ENCODE measurements at places on chromosomes 6 and 20.

DNA sequence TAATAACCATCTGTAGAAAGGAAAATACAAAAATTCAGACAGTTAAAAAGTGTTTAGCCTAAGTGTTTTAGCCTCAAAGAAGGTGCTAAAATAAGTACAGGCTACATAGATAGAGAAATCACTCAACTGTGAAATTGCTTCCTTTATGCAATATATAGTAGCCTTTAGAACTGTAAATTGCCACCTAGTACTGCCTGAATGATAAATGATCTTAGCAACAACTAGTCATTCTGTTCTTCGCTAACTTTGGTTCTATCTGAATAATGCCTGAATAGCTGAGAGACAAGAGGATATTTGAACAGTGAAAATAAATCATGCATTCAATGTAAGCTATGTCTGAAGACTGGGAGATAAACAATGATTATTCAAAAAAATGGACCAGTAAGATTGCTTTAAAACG is 603.3 kb upstream of the PTCHD4 start:
- no peak overlapping the region for H3K4me3 ChIP-seq
- no peak overlapping the region for H3K27ac ChIP-seq

DNA sequence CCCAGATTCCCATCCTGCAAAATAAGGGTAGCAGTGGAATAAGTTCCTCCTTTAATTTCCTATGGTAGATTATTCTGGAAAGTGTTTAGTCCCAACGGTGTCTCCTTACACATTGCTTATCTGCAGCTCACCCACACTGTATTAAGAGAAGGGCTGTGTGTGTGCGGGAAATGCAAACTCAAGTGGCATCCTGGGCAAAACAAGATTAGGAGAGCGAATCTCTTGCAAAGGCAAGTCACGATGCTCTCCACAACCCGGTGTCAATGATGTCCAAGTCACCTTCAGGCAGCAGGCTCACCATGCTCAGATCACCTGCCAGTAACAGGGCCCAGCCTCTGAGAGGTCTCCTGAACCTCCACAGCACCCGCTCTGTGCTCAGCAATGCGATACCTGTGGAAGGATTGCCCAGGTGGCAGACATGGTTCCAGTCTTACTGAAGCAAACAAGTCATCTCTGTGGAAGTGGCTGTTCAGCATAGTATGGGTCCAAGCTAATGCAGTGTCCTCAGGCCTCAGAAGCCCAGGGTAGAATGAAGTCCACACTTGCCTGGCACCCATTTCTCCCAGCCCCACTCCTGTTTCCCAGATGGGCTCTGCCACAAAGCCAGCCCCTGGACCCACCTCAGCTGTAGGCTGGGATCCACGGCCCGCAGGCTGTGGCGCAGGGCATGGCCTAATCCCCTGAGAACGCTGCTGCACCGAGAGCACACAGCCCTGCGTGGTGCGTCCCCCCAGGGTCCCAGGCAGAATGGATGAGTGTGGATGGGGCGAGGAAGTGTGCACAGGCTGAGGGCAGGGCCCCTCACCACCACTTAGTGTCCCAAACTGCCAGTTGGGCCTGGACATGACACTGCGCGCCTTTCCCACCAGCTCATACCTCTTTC is 101.2 kb downstream of the PXDC1 start:
- no peak for DNase-seq
- peak overlapping the region; percentile 54 for H3K27ac ChIP-seq
- H3K4me1 ChIP-seq: no peaks in the 10 kb centered on the region
- H3K4me3 ChIP-seq: no peak overlapping the region
- H3K27me3 ChIP-seq: no peaks in the 10 kb centered on the region

- peak; percentile 4 for DNase-seq
- no peak overlapping the region for H3K4me3 ChIP-seq
- no peaks in the 10 kb centered on the region for H3K36me3 ChIP-seq
Observed at GRCh38 chr20:41697861-41698559, 79.8 kb upstream of the CHD6 start.

GRCh38 chr20:37627060-37627766 is 66.6 kb upstream of the CTNNBL1 start:
- no peaks in the 10 kb centered on the region for H3K36me3 ChIP-seq
- no peak overlapping the region for H3K27ac ChIP-seq
- DNase-seq: no peak
- H3K4me3 ChIP-seq: no peak overlapping the region

- peaks cover 11% of the 10 kb centered on the region for H3K4me1 ChIP-seq
- H3K27ac ChIP-seq: no peak overlapping the region
- DNase-seq: no peak
- peaks cover 15% of the 10 kb centered on the region for H3K27me3 ChIP-seq
- no peaks in the 10 kb centered on the region for H3K36me3 ChIP-seq
Observed at GRCh38 chr6:36659271-36659670, 19.2 kb upstream of the CDKN1A start.

DNA sequence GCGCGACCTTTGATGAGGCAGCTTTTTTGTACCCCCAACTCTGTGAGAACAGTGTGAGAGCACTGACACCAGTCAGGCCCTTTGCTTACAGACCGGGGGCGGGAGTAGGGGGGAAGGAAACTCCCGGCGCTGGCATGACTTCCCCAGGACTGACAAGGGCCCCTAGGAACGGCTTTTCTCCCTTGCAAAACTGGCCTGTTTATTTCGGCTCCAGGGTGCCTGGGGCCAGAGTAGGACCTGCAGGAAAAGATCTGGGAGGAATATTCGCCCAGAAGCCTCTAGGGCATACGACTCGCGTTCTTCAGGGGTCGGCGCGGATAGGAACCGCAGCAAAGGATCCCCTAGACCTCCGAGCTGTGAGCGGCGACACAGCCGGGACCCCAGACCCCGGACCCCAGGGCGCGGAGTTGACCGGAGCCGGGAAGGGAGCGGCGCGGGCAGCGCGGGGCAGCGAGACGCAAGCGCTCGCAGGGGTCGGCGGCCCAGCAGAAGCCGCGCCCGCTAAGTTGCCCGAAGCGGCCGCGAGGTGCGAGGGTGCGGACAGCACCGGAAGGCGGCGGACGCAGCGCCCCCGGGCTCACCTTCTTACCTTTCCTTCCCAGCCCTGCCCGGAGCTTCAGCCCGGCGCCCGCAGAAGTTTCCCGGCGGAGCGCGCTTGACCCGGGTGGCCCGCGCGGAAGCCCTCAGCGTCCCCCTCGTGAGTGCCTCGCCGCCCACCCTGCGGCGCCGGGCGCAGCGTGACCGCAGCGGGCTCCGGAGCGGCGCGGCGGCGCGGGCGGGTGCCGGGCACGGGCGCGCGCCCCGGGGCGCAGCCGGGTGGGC is at the start of gene POPDC3:
POPDC3 (minus strand) TSS at position 771 of the 822 bp plus-strand sequence. CDS start 18,105 bp downstream, outside the sequence.
- H3K27ac ChIP-seq: no peak within 1 kb of the TSS
- H3K4me3 ChIP-seq: no peak within 1 kb of the TSS

DNA sequence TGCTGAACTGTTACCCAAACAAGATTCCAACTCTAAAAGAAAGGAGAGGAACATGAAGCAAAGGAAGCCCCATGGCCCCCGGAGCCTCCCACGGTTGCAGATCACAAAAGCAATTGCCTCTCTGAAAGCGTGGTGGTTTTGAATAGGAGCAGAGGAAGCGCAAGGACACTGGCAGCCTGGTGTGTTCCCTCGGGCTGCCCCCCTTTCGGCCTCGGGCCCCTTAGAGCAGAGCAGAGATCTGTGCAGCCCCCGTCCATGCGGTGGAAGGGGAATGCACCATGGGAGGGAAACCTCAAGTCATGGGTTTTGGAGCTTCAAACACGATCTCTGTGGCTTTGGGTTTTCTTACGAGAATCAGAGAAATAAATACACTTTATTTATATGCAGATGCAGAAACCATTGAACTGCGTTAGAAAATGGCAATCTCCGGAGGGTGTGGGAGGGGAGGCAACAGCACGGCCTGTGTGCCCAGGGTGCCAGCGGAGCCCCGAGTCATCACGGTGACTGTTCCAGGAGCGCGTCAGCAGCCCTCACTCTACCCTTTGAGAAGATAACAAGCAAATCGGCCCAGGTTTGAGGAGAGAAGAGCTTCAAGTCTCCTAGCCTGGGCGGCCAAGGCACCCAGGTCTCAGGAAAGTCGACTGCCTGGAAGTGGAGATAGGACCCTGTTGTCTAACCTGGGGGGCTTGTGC is 20.5 kb downstream of the FOXF2 start:
- H3K4me3 ChIP-seq: no peak overlapping the region
- H3K36me3 ChIP-seq: no peaks in the 10 kb centered on the region
- H3K4me1 ChIP-seq: no peaks in the 10 kb centered on the region
- H3K27ac ChIP-seq: no peak overlapping the region

GRCh38 chr6:83270971-83271719 is 78.0 kb downstream of the RWDD2A start:
- no peaks in the 10 kb centered on the region for H3K4me1 ChIP-seq
- DNase-seq: no peak
- H3K4me3 ChIP-seq: no peak overlapping the region

- H3K36me3 ChIP-seq: no peaks in the 10 kb centered on the region
- H3K4me1 ChIP-seq: no peaks in the 10 kb centered on the region
- no peak overlapping the region for H3K4me3 ChIP-seq
- no peak for DNase-seq
- H3K27ac ChIP-seq: no peak overlapping the region
Observed at GRCh38 chr6:130296854-130297253, 69.0 kb upstream of the TMEM200A start.

DNA sequence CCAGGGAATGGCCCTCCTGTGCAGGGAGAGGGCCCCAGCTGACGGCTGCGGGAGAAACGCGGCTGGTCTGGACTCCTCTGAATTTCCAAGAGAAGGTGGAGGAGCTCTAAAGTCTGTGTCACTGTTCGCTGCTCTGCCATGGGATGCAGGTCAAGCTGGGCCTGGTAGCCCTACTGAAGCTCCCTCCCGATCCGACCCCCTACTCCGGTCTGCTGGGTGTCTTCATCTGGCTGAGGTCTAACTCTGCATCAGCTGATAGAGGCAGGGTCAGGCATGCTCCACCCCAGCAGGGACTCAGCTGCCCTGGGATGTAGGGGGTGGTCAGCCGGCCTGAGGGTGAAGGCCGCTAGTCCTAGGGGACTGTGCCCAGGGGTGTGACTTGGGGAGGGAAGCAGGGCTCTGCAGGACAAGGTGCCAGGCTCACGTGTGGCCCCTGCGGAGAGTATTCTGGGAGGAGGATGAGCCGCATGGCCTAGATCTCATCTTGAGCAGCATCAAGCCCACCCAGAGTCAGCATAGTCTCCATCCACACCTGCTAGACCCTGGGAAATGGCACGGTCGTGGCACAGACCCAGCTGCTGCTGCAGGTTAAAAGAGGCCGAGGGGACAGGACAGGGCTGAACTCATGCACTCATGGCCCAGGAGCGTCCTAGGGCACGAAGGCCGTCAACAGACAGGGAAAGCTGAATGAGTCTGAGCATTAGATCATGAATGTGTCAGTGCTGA is 1.4 kb downstream of the CST3 start:
- no peak overlapping the region for H3K4me3 ChIP-seq
- peak overlapping the region; percentile 43 for H3K27ac ChIP-seq
- H3K27me3 ChIP-seq: no peaks in the 10 kb centered on the region
- DNase-seq: no peak
- H3K4me1 ChIP-seq: no peaks in the 10 kb centered on the region

GRCh38 chr6:23003671-23004467 is 434.5 kb downstream of the HDGFL1 start:
- no peak overlapping the region for H3K4me3 ChIP-seq
- no peak for DNase-seq
- no peaks in the 10 kb centered on the region for H3K27me3 ChIP-seq
- no peaks in the 10 kb centered on the region for H3K4me1 ChIP-seq
- H3K36me3 ChIP-seq: no peaks in the 10 kb centered on the region

DNA sequence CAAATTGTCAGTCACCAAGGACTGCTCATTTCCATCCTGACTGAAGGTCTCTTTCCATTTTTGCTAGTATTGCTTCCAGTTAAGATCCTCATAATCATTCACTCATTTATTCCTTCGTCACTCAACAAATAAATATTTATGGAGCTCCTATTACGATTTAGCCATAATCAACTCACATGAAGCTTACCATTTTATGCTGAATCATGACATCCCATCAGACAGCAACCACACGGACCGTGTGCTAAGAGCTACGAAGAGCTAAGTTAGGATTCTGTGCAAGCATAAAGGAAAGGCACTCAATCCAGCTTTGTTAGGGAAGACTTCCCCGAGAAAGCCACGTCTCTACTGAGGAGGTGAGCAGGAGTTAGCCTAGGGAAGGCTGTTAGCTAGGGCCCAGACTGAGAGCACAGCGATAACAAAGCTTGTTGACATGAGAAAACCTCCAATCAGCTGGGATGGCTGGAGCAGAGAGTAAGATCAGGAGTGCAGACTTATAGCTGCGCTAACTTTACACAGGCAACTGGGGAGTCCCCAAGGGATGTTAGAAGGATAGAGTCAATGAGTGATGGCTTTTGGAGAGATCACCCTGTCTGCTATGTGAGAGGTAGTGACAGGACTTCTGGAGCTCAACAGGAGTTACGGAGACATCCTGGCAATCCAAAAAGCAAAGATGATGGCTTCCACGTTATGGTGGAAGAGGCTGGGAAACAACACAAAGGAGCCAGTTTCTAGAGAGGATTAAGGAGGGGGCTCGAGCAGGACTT is 2.6 kb upstream of the GID8 start:
- no peak overlapping the region for H3K27ac ChIP-seq
- peaks cover 43% of the 10 kb centered on the region for H3K4me1 ChIP-seq
- no peak for DNase-seq
- H3K4me3 ChIP-seq: no peak overlapping the region

- no peaks in the 10 kb centered on the region for H3K4me1 ChIP-seq
- H3K27ac ChIP-seq: no peak overlapping the region
- no peaks in the 10 kb centered on the region for H3K36me3 ChIP-seq
- no peak for DNase-seq
- no peaks in the 10 kb centered on the region for H3K27me3 ChIP-seq
Observed at GRCh38 chr6:55250400-55250799, 76.1 kb downstream of the HCRTR2 start.

DNA sequence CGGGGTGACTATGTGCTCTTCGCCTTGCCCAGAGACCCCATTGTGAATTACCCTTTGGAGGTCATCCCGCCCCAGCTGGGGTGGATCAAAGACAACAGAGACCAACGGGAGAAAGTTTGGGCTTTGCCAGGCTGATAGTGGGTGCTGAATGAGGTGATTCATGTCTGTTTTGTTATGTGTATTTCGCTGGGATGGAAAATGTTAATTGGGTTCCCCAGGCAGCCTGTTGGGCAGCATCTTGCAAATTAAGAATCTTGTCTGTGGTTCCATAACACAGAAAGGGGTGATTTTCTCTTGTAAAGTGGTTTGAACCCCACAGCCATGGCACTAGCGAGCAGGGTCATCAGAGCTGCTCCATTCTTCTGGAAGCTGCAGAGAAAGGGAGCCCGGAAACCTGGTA is 63.1 kb upstream of the UNC93A start:
- H3K27ac ChIP-seq: no peak overlapping the region
- H3K27me3 ChIP-seq: no peaks in the 10 kb centered on the region
- DNase-seq: no peak
- H3K4me1 ChIP-seq: no peaks in the 10 kb centered on the region
- no peak overlapping the region for H3K4me3 ChIP-seq

GRCh38 chr6:93419304-93420162 is at the start of gene EPHA7:
EPHA7 (minus strand) TSS chr6:93419559; CDS start chr6:93419341, 218 bp downstream.
- H3K4me3 ChIP-seq: no peak within 1 kb of the TSS
- no peak for DNase-seq
- H3K36me3 ChIP-seq: no peaks in the 10 kb centered on the region

- no peak overlapping the region for H3K4me3 ChIP-seq
- no peaks in the 10 kb centered on the region for H3K27me3 ChIP-seq
- no peaks in the 10 kb centered on the region for H3K4me1 ChIP-seq
- DNase-seq: no peak
- H3K36me3 ChIP-seq: no peaks in the 10 kb centered on the region
- H3K27ac ChIP-seq: no peak overlapping the region
Observed at GRCh38 chr6:147078602-147079001, 125.6 kb upstream of the STXBP5 start.
